ENCODE measurements at places on chromosomes 2 and 18. TPM values are rescaled to one million over a fixed set of nuclear protein-coding genes. Genes with fewer than 3 reads are reported as not detected.
A peak's percentile ranks its signal among the peaks of the same experiment; 100 is the strongest.

DNA sequence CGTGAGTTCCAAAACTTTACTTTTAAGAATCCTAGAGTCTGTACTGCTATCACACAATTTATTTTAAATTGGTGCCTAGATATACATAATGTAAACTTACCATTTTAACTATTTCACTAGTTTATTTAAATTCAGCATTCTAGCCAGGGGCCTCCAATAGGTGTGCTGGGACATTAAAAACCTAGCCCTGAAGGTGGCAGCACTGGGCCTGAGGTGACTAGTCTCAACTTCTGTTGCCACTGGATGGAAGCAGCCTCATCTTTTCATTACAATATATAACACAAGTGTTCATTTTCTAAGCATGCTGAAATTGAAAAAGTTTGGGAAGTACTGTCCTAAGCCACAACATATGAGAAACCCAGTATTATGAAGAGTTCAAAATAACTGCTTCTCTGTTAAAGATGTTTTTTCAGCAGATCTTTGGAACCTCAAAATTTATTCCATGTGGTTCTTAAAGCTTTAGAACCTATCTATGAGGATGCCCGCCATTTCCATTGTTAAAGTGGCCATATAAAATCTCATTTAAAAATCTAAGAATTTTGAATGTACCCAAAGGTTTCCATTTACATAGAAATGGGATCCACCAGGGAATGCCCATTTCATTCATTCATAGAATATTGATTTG is 2.9 kb upstream of the RBBP8 start:
- DNase-seq, result peak; percentile 72

IL1RL2 gene
- total RNA-seq, result 0.27 TPM

DNA sequence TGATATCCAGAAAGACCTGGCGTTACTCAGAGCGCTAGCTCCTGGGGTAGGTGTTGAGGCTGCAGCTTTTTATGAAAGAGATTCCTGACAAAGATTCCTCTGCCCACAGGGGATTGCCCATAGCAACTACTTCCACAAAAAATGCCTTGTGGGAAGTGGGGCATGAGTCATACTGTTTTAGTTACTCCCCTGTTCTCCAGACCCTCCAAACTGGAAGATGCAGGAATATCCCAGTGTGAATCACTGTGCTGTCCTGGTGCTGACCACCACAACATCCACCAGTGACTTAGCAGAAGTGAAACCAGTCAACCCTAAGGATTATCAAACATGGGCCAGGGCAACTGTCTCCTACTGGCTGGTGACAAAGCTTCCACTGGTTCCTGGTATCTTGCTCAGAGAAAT is 61.8 kb downstream of the CDH2 start:
- no peak for DNase-seq

GRCh38 chr2:175679231-175679630 is 322.8 kb downstream of the LNPK start:
- no peak for DNase-seq

HNMT gene
- total RNA-seq, result 37.7 TPM

GPBAR1 gene
- total RNA-seq, result 1.3 TPM

- no peak for DNase-seq
These were observed 17.3 kb upstream of the TAF4B start for GRCh38 chr18:26208977-26209376.

TXNDC2 gene
- 0.04 TPM for total RNA-seq

DNA sequence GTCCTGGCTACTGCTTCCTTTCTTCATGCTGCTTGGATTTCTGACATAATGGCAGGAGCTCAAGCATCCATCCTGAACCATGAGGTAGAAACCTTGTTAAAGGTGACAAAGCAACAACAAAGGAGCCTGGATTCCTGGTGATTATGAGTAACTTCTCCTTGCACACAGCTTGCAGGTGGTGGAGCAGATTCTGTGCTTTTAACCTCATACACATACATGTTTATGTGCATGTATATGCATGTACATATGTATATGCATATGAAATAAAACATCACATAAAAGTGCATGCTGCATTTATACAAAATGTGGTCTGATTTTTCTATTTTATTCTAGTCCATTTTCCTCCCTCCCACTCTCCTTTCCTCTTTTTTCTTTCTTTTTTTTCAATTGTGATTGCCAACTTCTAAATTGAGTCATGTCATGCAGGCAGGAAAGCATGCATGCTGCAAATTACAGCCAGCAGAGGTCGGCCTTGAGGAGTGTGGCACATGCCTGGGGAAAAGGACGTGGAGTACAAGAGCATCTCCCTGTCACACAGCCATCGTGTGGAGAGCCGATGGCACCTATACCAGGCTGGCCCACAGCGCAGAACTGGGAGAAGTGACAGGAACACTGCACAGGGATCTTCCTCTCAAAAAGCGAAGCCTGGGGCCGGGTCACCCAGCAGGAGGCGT is 17.9 kb downstream of the LCT start:
- no peak for DNase-seq

DNA sequence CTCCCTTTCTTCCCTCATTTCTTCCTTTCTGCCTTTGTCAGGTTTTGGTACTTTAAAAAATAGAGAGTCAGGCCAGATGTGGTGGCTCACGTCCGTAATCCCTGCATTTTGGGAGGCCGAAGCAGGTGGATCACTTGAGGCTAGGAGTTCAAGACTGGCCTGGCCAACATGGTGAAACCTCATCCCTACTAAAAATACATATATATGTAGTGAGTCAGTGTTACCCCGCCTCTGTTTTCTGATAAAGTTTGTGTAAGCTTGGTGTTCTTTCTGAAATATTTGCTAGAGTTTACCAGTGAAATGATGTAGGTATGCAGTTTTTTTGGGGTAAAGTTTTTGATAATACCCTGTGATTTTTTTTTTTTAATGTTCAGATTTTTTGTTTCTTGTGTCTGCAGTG is 58.8 kb downstream of the DGKD start:
- no peak for DNase-seq

UGT1A10 gene
- total RNA-seq, result not detected

All from muscle of leg (tissue), 16 donors.